Aorta (tissue), 5 donors: ENCODE measurements at places on chromosomes 2 and 18.
A peak's percentile ranks its signal among the peaks of the same experiment; 100 is the strongest.

- H3K36me3 ChIP-seq = no peaks in the 10 kb centered on the region
- H3K4me1 ChIP-seq = no peaks in the 10 kb centered on the region
- no peak for DNase-seq
- no peak overlapping the region for H3K27ac ChIP-seq
These were observed 73.3 kb upstream of the FZD7 start for GRCh38 chr2:201960305-201960704.

DNA sequence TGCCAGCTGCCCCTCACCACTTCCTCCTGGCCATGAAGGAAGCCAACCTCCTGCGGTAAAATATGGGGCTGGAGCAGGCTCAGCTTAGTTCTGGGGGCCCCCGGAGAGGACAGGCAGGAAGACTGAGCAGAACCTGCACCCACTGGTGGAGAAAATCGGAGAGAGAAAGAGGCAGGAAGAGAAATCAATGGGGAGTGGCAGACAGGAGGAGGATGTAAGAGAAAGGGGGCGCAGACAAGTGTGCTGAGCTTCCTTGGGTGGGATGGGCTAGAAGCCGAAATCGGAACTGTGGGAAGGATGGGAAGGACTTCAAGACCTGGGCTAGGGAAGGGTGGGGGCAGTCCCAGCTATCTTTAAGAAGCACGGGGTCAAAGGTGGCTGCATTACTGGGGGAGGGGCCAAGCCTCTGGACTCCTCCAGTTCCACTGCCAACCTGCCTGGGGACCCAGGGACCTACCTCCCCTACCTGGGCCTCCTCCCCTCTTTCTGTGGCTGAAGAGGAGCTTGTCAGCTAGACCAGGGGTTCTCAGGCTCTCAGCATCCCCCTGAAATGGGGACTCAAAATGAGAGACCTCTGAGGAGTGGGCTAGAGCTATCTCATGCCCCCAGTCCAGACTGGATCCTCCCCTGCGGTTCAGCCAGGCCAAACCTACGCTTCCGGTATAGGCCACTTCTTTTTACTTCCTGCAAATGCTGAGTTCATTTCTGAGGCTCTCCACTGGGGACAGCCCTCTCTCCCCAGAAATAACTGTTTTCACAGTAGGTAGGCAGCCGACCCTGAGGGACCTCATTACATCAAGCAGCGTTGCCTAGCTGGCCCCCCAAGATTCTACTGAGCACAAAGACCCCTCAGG lies 33.6 kb upstream of the B3GNT7 start:
- no peak overlapping the region for H3K4me3 ChIP-seq
- peak; percentile 54 for DNase-seq
- no peaks in the 10 kb centered on the region for H3K4me1 ChIP-seq
- no peak overlapping the region for H3K27ac ChIP-seq
- peaks cover 4% of the 10 kb centered on the region for H3K36me3 ChIP-seq

DNA sequence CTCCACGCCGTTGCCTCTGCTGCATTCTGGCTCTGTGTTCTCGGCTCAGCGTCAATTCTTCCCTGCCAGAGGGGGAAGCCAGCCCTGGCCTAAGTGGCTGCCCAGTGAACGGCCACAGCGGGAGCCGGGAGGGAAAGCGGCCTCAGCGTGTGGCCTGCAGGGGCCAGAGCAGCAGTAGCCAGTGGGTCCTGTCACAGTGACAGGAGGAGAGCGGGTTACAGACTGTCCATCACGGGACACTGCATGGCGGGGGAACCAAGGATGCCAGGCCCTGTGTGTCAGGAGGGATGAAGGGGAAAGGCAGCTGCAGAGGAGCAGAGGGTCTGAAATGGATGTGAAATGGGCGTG lies 39.7 kb downstream of the PDIA6 start:
- no peak overlapping the region for H3K4me3 ChIP-seq
- H3K36me3 ChIP-seq = no peaks in the 10 kb centered on the region
- H3K27me3 ChIP-seq = no peaks in the 10 kb centered on the region
- DNase-seq = peak; percentile 53
- no peak overlapping the region for H3K27ac ChIP-seq

DNA sequence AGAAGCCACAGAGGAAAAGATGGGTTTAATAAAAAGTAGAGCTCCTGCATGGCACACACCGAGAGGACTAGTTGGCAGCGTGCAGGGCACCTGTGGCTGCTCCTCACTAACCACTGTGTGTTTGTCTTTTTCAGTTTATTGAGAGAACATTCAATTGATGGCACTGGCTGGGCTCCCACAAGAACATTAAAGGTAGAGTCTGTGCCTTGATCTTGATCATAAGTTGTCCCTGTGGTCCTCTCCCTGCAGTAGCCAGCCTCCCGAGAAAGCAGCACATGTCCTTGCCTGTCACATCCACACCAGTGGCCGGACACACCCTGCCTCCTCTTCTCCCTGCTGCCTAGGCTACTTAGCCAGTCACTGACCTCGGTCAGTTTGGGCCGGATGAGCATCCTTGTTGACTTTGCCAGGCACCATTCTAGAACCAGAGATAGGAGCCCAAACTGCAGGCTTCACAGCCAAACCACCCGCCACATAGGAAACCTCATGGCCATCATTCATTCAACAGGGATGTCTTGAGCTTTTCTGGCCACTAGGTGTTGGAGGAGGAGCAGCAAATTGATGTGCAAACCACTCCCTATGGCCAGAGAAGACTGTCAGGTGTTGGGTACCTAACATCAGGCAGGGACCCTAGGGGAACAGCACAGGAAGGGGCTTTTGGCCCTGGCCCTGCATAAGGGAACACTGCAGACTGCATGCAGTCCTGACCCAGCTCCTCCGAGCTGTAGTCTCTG lies 30.2 kb upstream of the SCLY start:
- H3K36me3 ChIP-seq = peaks cover 2% of the 10 kb centered on the region
- no peaks in the 10 kb centered on the region for H3K27me3 ChIP-seq
- H3K4me1 ChIP-seq = no peaks in the 10 kb centered on the region
- no peak overlapping the region for H3K27ac ChIP-seq
- H3K4me3 ChIP-seq = no peak overlapping the region

- H3K27me3 ChIP-seq = no peaks in the 10 kb centered on the region
- H3K4me3 ChIP-seq = no peak overlapping the region
- H3K4me1 ChIP-seq = no peaks in the 10 kb centered on the region
- DNase-seq = peak; percentile 30
- no peak overlapping the region for H3K27ac ChIP-seq
These were observed 21.3 kb upstream of the PIK3C3 start for GRCh38 chr18:41933778-41934177.

- DNase-seq = no peak
- H3K4me1 ChIP-seq = peaks cover 3% of the 10 kb centered on the region
- no peak overlapping the region for H3K27ac ChIP-seq
- H3K36me3 ChIP-seq = no peaks in the 10 kb centered on the region
These were observed 130.7 kb downstream of the SH3RF3 start for GRCh38 chr2:109259671-109260070.

DNA sequence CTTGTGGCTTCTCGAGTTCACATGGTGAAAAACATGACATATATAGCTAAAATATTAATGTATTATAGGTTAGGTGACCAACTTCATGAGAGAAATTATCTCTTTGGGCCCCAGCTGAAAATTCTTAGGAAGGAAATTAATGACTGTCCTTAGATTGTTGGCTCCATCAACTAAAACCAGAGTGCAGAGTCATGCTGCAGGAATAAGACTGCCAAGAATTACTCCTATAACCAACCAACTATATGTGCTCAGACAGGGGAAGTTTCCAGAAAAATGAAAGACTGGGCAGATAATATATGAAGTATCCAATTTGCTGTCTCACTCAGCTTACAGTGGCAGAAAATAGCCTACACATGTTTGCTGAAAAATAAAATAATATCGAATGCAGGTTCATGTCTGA lies 71.0 kb upstream of the TMEFF2 start:
- DNase-seq = no peak
- no peaks in the 10 kb centered on the region for H3K27me3 ChIP-seq
- H3K4me1 ChIP-seq = no peaks in the 10 kb centered on the region
- H3K36me3 ChIP-seq = no peaks in the 10 kb centered on the region

- no peak for DNase-seq
- H3K36me3 ChIP-seq = no peaks in the 10 kb centered on the region
- no peak overlapping the region for H3K27ac ChIP-seq
- no peak overlapping the region for H3K4me3 ChIP-seq
These were observed 230.8 kb upstream of the VWC2L start for GRCh38 chr2:214180071-214180470.
